ENCODE measurements at places on chromosomes 1 and 21.

DNA sequence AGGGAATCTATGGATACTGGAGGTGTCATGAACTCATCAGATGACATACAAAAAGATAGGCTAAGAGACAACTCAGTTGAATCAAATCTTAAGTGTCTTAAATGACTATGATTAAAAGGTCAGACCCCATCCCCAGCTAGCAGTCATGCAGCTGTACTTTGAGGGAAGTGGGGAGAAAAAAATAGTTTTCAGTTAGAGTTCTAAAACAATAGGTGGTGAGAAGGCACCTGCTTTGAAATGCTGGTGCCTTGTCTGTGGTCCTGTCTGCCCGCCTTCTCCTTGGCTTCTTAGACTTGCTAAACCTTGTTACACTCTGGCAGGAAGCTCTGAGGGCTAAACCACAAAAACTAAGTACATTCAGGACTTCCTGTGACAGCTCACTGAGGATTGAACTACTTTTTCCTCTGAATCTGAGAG lies 15.3 kb downstream of the CD2 start:
- no peak for DNase-seq

GRCh38 chr21:32611471-32611997 lies 643 bp downstream of the CFAP298 start:
- DNase-seq = no peak

GRCh38 chr1:12435639-12436344 lies 182.2 kb downstream of the DHRS3 start:
- no peak for DNase-seq

DNA sequence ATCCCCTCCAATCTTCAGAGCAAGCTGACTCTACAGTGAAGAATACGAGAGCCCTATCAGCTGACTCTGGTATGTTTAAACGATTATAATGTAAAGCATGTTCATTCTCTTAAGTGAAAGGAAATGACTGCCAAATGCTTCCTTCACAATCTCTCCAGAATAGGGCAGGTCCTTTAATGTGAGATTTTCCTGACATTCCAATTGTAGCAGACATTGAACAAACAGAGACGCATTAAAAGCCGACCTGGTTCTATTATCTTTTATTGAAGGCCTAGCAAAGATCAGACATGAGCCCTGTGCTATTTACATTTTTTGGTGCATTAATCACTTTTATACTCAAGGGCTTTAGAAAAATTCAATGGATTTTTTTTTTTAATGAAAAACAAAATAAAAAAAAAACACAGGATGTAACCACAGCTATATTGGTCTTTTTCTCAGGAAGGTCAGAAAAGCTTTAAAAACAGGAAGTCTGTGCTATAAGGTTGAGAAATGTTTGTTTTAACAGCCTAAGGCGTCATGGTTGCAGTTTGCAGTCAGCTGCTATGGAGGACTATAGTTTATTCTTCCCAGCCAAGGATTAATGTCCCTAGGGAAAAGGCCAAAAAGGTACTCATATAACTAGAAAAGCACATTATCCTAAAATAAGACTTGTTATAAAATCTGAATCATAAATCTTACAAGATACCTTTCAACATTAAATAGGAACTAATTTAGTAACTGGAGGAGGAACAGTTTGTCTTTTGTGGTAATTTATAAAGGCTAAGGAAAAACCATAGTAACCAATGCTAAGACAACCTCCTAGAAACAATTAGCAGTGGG lies 104.8 kb downstream of the RERE start:
- DNase-seq = no peak

DNA sequence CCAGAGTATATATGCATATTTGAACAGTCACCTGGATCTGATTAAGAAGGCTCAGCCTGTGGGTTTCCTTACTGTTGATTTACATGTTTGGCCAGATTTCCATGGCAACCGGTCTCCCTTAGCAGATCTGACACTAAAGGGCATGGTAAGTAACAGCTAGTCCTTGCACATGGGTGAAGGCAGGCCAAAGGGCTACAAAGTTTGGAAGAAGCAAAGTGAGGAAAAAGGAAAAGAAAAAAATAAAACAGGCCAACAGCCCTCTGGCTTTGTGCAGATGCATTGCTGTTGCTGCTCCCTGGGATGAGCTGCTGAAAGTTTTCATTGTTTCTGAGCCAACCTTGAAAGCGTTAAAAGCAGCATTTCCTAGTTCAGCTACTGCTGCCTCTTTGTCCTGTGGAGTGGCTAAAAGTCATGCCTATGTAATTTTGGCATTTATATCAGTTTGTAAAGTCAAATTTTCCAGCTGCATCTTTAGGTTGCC lies 176.5 kb upstream of the HOOK1 start:
- no peak for DNase-seq

- DNase-seq = no peak
These were observed 271.7 kb downstream of the DUSP10 start for GRCh38 chr1:221470000-221470698.

- no peak for DNase-seq
These were observed 338.8 kb downstream of the MATN1 start for GRCh38 chr1:30384286-30385245.

DNA sequence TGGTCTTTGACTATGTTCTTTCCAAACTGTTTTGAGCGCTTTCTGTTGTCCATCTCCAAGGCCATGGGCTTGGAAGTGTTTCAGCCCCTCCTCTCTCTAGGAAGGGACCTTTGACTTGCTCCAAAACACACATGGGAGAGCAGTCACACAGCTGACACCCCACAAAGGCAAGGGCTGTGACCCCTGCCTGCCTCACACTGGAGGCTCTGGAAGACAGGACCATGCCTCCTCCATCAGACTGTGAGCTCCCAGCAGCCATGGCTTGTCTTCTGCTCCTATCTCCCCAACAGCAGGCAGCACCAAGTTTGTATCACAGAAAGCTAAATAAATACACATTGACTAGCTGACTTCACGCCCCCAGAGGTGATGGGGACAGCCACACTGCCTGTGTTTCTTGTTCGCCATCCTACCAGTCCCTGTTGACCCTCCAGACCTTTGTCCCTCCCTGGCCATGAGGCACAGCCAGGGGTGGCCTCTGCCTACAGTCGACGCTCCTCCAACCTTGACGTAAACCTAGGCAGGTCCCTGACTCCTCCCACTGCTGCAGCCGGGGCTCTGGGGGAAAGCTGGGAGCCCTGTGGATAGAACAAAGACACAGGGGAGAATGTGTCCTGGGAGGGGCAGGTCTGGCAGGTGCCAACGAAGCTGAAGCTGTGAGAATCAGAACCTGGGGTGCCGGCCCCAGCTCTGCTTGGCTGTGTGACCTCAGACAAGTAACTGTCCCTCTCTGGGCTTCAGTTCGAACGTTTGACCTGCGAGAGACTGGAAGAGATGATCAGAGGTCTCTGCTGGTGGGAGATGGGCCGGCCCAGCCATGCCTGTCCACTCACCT lies 4.8 kb downstream of the PLA2G2F start:
- DNase-seq = no peak

All from stimulated activated CD8-positive, alpha-beta memory T cell treated with anti-CD3 and anti-CD28 coated beads, Interleukin-4, amount 100 ng/mL, for 1 hour (primary cell).